ENCODE measurements at places on chromosomes 1 and 21.

GRCh38 chr1:186413319-186413718, 37.7 kb downstream of the ODR4 start:
- no peak for DNase-seq

DNA sequence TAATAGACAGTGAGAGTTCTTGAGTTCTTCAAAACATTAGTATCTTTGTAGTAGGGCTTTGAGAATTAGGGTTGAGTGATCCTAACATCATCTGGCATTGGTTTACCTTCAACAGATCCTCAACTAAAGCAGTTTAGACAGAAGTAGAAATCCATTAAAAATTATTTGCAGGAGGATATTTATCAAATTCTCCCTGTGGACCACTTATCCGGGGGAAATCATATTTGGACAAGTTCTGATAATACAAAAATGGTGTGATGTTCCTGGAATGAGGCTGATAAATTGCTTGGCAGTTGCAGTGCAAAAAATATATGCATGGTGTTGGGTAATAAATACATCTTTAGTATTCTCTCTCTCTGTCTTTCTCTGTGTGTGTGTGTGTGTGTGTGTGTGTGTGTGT, 115.1 kb upstream of the CHODL start:
- no peak for DNase-seq

DNA sequence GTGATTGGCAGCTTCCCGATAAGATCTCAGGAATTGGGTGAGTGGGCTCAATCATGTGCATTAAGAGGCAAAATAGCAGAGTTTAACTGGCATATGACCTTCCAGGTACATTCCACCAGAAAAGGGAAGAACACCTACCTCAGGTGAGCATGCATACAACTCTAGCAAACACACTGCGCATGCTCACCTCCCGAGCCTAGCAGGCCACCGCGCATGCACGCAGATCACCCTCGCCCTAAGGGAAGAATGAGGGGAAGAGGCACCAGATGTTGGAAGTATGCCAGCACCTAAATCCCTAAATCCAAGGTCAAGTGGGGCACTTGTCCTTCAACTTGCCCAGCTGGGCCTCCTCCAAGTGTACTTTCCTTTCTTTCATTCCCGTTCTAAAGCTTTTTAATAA, 23.6 kb upstream of the CBR3 start:
- DNase-seq, result no peak

- DNase-seq, result no peak
These were observed 31.9 kb upstream of the SLC19A2 start for GRCh38 chr1:169517558-169518186.

GRCh38 chr1:15023976-15024375, 129.6 kb upstream of the TMEM51 start:
- no peak for DNase-seq

DNA sequence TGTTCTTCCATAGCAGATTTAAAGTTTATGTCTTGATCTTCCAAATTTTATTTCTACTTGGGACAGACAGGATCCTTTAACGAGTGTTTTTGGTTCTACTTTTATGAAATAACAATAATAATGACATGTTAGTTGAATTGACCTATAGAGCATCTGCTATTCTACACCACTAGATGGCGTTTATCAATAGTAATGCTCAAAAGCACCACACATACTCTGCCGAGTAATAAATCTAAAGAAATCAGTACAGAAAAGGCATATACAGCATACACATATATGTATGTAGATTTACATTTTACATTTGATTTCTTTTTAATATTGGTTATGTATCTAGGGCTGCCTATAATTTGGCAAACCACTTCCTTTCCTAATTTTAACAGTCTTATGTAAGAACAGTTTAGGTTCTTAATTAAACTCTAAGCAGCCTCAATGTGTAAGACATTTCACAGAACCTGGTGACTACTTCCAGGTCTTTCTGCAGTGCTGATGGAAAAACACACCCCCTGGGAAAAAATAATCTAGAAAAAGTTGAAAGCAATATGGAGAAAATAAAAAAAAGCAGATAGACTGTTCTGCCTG, 5.9 kb upstream of the SIPA1L2 start:
- peak; percentile 58 for DNase-seq

- DNase-seq, result no peak
These were observed 1042.6 kb downstream of the PLA2G4A start for GRCh38 chr1:187871177-187871845.

DNA sequence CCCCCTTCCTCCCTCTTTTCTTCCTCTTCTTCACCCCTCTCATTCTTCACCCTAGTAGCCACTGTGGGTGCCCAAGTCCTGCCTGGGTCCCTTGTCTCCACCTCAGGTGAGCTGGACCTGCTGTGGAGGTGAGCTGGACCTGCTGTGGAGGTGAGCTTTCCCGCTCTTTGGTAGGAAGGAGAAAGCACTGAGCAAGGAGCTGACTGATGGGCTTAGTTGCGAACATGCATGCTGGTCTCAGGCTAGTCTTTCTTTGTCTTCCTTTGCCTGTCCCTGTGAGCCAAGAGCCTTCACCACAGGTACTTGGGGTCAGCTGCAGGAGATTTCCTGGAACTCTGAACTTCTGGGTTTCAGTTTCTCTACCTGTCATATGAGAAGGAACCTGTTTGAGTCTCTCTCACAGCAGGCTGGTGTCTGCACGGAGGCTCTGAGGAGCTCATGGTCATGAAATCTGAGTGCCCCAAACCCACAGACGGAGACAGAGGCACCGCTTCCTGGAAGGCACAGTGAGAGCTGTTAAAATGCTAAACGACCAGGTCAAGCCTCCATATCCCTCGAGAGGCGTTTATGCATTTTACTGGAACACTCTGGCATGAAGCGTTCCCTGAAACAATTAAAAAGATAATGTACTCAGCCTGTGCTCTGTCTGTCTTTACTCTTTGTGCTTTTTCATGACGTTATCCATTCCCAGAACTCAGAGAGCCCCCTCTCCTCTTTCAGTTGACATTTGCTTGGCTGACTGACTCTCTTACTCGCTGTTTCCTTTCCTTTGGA, 69.5 kb downstream of the RHOU start:
- no peak for DNase-seq

- DNase-seq, result no peak
These were observed 31.6 kb upstream of the PAX7 start for GRCh38 chr1:18599086-18599485.

- no peak for DNase-seq
These were observed 30.5 kb upstream of the IFI16 start for GRCh38 chr1:158979229-158979628.

DNA sequence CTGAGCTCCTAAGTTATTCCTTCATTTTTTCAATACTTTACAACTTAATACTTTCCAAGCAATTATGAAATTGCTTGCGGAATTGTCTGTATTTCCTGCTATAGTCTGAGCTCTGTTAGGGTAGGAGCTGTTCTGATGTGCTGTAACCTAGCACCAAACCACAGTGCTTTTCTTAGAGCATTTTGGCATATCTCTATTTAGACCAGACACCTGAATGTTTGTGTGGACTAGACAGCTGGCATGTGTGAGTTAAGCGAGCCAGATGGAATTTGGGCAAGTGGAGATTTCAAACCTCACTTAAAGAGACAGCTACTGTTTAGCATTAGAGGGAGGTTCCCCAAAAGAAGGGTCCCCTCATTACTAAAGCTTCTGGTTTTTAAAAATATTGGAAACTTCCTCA, 106.1 kb downstream of the RWDD3 start:
- no peak for DNase-seq

GRCh38 chr21:21713651-21714180, 715.5 kb downstream of the NCAM2 start:
- DNase-seq, result no peak

DNA sequence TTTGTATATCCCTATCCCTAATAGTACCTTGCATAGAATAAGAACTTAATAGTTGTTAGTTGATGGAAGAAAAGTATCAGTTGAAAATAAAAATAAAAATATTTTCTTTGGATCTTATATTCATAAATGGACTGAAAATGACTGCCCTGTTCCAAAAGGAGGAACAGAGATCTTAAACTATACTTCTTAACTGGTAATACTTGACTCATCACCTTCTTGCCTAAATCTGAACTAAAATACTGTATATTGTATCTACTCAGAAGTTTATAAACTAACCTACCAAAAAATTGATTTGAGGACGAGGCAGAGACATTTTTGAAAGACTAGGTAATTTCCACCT, 178.8 kb downstream of the SYT2 start:
- no peak for DNase-seq

DNA sequence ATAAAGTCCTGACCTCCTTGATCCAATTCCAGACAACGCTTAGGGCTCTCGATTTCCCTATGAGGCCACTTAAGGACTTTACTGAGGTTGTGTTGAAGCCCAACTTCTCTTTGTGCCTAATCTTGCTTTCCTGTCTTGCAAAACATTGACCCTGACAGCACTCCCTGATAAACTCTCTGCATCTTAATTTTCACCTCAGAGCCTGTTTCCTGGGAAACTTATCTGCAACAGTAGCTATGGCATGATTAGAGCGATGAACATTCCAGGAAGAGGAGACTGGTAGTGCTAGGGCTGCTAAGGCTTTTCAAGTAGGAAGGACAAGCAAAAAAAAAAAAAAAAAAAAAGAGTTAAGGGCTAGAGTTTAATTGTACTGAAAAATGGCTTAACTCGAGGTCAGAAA, 118.9 kb downstream of the RGS21 start:
- DNase-seq, result no peak

GRCh38 chr1:2391041-2391930, at the start of the genes MORN1 and RER1:
MORN1 (minus strand) TSS chr1:2391554; CDS start chr1:2391533, 21 bp downstream.
RER1 (plus strand) TSS chr1:2391841; CDS start chr1:2395791, 3,950 bp downstream.
- DNase-seq, result peak; percentile 98

DNA sequence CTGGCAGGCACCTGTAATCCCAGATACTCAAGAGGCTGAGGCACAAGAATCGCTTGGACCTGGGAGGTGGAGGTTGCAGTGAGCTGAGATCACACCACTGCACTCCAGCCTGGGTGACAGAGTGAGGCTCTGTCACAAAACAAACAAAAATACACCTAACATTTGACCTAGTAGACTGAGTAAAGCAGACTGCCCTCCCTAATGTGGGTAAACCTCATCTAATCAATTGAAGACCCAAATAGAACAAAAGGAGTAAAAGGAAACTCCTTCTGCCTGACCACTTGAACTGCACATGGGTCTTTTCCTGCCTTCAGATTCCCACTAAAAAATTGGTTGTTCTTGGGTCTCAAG, 19.0 kb upstream of the RBM15 start:
- DNase-seq, result no peak

DNA sequence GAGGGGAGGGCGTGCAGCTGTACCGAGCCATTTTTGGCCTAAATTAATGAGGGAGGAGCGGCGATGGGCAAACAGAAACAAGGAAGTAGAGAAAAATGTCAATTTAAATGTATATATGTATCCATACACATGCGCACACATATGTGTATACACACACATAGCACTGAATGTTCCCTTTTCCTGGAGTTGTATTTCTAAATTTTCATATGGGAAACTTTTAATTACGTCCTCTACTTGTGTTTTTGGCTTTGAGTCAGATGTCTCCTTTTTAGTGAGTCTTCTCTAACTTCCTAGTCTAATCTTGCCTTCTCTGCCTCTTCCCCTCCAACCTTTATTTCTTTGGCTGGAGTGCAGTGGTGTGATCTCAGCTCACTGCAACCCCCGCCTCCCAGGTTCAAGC, 15.4 kb upstream of the CYYR1 start:
- DNase-seq, result no peak

DNA sequence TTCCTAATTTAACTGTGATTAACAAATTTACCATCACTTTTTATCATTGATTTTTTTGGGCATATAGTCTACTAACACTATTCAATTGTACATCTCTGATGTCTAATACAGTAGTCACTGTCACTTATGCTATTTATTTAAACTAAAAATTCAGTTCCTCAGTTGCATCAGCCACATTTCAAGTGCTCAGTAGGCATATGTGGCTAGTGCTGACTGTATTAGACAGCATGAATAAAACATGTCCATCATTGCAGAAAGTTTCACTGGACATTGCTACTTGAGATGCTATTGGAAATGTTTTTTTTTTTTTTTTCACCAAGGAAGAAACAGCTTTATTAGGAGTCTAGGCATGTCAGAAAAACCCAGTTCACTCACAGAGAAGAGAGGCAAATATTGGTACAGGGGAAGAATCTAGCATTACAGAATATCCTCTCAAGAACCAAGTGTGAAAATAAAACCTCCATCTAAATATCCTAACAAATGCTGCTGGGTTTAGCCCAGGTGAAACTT, 108.1 kb upstream of the GNG4 start:
- no peak for DNase-seq

GRCh38 chr1:236608930-236609726, 4.8 kb upstream of the HEATR1 start:
- DNase-seq, result peak; percentile 76

GRCh38 chr1:151828921-151829320, 2.7 kb downstream of the RORC start:
- DNase-seq, result no peak

DNA sequence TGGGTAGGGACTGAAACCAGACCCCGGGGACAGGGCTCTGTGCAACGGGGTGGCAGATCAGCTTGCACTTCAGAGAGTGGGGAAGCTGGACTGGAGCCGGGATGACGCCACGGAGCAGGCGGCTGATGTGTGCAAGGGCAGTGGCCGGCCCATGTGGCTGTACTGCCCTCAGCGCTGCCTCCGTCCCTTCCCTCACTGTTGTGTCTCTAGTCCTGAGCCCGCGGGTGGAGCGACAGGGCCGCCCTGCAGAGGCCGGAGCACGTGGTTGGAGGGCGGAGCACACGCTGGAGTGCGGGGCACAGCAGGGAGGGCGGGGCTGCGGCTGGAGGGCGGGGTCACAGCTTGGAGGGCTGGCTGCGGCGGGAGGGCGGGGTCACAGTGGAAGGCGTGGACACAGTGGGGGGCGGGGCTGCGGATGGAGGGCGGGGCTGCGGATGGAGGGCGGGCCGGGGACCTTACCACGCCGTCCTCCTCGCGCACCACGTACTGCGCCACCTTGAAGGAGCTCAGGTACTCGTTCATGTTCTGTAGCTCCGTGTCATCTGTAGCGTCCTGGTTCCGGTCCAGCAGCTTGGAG, 52.4 kb downstream of the CHD5 start:
- no peak for DNase-seq

- no peak for DNase-seq
These were observed 270.6 kb upstream of the VAMP3 start for GRCh38 chr1:7500381-7501083.

DNA sequence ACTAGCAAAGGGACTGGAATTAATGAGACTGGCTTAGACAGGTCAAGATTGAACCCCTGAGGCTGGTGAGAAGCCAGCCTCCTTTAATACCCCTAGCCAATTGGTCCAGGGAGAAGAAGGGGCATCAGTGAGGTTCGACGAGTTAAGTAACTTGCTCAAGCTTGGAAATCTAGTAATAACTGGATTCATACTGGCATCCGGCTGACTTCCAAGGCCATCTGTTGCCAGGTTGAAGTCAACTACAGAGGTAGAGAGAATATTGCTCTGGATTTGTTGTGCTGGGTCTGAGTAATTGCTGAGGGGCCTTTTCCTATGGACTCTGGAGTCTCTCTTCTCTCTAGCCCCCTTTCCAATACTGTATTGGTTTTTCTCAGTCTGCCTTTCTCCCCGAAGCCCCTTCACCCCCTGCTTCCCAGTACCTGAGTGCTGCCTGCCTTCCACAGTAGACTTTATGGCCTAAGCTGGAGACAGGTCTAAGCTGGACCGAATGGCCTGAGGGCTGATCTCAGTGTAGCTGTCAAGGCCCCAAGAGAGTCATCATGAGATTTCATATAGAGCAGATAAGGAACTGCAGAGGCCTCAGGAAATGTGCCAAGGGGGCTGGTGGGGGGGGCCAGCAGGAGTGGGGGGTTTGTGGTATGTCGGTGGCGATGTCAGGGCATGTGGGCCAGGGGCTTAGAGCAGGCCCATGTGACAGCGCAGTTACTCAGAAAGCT, 42.4 kb upstream of the IL19 start:
- no peak for DNase-seq
